ENCODE measurements at places on chromosomes 2 and 18. TPM values are rescaled to one million over a fixed set of nuclear protein-coding genes. Genes with fewer than 3 reads are reported as not detected.

DNA sequence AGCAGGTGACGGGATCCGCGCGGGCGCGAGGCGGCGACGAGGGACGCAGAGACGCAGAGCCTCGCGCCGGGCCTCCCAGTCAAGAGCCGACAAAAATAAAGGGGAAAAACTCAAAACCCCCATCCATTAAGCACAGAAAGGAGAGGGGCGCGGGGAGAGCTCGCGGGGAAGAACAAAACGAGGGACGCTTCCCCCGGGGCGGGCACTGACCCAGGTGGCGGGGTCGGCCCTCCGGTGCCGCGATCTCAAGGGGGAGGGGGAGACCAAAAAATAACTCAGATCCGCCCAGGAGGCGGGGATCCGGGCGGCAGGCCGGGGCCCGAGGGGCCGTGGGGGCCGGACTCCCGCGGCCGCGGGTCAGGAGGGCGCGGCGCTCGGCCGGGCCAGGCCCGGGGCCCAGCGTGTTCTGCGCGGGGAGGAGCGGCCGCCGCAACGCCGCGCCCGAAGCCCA is 597 bp downstream of the RNF103 start:
- DNase-seq: no peak

The ANKRD62 gene
- total RNA-seq: not detected

DNA sequence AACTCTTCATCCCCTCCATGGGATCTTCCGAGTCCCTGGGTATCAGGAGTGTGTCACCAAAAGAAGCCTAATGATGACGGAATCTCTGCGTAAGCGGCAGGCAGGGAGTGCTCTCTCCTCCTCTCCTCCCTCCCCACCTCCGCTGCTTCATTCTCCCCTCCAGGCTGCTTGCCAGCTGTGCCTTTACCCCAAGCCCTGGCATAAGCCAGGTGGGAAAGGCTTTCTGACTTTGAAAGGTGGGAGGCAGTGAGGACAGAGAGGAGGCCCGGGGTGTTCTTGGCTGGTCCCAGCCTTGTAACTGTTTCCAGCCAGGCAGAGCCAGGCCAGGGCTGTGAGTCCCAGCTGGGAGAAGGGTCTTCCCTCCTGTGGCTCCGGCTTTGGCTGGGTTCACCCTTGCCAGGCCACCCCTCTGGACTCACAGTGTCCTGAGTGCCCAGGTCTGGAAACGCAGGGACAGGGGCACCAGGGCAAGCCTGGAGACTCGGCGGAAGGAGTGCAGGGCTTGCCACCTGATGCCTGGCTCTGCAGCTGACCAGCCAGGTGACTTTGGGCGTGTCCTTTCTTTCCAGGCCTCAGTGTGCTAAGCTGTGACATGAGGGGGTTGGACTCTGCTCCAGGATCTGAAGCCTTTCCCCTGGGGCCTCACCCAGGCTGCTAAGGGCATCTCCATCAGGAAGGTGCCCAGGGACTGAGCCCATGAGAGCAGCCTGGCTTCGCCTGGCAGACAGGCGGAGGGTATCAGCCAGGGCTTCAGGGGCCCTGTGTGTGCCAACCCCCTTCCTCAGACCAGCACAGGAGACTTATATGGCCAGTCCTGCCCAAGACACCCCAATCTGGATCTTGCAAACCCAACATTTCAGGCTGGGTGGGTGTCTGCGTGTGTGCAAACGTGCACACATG is 32.7 kb upstream of the HPCAL1 start:
- DNase-seq: no peak

GRCh38 chr2:240602266-240603050 is 15.9 kb downstream of the CAPN10 start:
- no peak for DNase-seq

DNA sequence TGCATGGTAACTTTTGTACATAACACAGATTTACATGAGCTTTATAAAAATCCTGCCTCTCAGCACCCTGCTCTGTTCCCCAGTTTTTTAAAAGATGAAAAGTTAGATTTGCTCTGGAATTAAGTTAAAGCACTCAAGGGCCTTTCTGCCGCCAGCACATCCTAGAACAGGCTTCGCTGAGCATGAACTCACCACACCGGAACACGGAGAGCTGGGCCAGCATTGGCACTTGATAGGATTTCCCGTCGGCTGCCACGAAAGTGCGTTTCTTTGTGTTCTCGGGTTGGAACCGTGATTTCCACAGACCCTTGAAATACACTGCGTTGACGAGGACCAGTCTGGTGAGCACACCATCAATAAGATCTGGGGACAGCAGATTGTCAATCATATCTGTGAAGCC is 34.3 kb downstream of the MRPL44 start:
- no peak for DNase-seq

The ALLC gene
- not detected for total RNA-seq

GRCh38 chr2:182132605-182133004 is 147.0 kb downstream of the PPP1R1C start:
- DNase-seq: no peak

- no peak for DNase-seq
Measured at GRCh38 chr18:79521416-79522205, 125.9 kb downstream of the NFATC1 start.

- DNase-seq: no peak
Measured at GRCh38 chr2:155815851-155816250, 516.7 kb downstream of the NR4A2 start.

- DNase-seq: no peak
Measured at GRCh38 chr2:239293775-239294430, 106.9 kb downstream of the HDAC4 start.

The MARCHF4 gene
- total RNA-seq: 6.9 TPM

- no peak for DNase-seq
Measured at GRCh38 chr18:61157451-61157850, 175.8 kb upstream of the CDH20 start.
